A673 (cell line): ENCODE measurements at places on chromosomes 16 and 17.

DNA sequence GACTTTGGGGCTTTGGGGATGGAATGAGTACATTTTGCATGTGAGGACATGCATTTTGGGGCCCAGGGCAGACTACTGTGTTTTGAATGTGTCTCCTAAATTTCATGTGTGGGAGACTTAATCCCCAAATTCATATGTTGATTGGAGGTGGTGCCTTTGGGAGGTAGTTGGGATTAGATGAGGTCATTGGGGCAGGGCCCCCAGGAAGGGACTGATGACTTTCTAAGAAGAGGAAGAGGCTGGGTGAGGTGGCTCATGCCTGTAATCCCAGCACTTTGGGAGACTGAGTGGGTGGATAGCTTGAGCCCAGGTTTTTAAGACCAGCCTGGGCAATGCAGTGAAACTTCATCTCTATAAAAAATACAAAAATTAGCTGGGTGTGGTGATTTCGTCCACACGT is 42.8 kb upstream of the RAI1 start:
- no peak for DNase-seq

GRCh38 chr16:67542464-67542863 is 13.8 kb downstream of the RIPOR1 start:
- peak; percentile 83 for DNase-seq

GRCh38 chr16:85733155-85733838 is 17.6 kb downstream of the C16orf74 start:
- no peak for DNase-seq

DNA sequence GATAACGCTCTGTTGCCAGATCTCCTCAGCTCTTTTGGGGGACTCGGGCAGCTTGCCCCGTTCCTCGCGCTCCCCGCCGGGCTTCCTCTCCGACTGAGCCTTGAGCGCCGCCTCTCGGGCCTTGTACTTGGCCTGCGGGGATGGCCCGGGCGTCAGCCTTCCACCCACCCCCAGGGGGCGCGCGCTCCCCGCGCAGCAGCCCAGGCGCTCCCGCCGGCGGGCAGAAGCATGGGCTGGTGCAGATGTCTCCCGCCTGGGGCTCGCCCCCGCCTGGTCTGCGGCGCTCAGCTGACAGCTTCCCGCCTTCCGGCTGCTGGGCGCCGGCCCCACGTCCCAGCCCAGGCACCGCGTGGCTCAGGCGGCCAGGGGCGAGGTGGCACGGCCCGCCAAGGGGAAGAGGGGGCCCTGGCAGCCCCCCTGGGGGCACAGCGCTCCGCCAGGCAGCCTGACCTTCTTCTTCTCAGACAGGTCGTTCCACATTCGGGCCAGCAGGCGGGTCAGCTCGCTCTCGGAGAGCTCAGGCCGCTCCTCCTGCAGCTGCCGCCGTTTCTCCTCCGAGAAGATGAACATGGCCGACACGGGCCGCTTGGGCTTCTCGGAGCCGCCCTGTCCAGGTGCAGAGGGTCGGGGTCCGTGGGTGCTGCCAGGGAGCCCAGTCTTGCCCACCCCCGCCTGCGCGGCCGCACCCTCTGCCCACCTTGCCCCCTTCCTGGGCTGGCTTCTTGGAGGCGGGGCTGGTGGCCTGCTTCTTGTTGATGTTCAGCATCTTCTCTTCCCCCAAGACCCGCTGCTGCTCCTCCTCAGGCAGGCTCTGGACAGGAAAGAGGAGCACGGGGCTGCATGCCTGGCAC is 8.9 kb downstream of the UBTF start:
- peak; percentile 84 for DNase-seq

DNA sequence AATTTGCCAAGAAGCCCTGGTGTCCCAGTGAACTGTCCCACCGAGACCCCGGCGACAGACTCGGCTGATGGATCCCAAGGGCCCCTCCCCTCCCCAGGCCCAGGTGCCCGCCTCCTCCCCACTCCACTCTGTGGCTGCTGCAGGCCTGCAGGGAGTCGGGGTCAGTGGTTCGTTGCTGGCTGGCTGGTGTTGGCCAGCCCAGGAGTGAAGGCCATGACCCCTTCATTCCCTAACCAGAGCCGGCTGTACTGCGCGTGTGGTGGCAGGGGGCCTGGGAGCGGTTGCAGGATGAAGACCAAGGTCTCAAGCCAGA is 9.2 kb upstream of the TBX2 start:
- no peak for DNase-seq

- peak; percentile 58 for DNase-seq
Observed at GRCh38 chr16:65222536-65222935, 100.7 kb upstream of the CDH11 start.

DNA sequence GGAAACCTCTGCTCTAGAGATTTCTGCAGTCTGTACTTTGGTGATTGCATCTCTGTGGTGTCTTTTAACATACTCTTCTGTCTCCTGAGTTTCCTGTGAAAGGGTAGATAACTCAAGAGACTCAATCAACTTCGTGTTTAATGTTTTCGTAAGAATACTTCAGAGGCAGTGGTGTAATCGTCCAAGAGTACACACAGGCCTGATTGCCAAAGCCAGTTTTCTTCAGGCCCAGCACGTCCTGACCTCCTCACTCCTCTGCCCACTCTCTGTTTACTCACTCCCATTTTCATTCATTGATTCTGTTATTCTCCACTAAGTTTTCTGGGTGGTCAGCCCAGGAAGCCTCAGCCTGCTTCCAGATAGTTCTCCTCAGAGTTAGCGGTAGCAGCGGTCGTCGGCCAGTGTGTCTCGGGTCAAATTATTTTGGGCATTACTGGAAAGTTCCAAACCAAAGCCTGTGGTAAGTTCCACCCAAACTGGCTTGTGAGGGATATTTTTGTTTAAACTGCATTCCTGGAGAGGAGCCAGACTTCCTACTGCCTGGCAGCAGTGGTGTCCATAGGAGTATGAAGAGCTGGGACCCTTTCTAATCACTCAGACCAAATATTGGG is 293.2 kb downstream of the WWOX start:
- no peak for DNase-seq

- DNase-seq = peak; percentile 70
Observed at GRCh38 chr16:87278191-87279093, 38.8 kb downstream of the C16orf95 start.

DNA sequence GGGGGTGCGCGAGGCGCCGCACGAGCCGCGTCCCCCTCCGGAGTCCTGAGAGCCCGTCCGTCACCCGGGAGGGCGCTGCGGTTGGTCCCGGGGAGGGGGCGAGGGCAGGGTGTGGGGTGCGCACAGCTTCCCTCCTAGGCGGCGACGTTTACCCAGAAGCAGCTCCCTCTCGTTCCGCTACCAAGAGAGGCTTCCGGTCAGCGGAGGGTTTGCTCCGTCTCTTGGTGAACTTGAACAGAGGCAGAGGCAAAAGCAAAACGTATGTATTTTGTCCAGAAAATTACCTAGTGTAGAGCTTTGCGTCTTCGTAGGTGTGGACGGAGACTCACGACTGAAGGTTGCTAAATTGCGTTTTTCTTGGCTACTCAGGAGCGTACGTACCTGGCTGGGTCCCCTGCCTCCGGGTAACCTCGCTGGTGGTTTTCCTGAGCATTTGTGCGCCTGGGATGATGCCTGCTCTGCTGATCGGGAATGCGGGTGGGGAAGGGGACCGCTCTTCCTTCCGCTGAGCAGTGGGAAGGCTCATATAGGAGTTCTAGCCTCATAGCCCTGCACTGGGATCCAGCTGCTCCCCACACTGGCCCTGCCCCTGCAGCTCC is 833 bp downstream of the WSCD1 start:
- DNase-seq = no peak

GRCh38 chr16:68833251-68833650 is 10.1 kb upstream of the TANGO6 start:
- no peak for DNase-seq

GRCh38 chr16:17304491-17305119 is 166.2 kb downstream of the XYLT1 start:
- no peak for DNase-seq
